DND-41 (cell line): ENCODE measurements at places on chromosomes 16 and 17.

- no peak for DNase-seq
These were observed 152.3 kb downstream of the PCTP start for GRCh38 chr17:55903028-55903690.

DNA sequence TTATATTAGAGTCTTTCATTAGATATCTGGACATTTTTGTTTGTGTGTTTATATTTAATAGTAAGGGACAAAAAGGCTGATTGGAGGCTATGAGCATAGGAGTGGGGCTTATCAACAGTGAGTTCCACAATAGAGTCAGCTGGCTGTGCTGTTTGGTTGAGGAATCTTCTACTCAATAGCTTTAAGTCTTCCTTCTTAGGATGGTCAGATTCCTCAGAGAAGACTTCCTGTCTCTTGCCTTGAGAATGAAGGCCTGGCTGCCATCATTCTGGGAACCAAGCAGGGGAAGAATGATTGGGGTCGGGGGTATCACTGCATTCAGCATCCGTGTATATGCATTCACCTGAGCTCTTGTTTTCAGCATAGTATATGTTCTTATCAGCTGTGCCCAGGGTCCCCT, 31.9 kb upstream of the ABCC11 start:
- no peak for DNase-seq

DNA sequence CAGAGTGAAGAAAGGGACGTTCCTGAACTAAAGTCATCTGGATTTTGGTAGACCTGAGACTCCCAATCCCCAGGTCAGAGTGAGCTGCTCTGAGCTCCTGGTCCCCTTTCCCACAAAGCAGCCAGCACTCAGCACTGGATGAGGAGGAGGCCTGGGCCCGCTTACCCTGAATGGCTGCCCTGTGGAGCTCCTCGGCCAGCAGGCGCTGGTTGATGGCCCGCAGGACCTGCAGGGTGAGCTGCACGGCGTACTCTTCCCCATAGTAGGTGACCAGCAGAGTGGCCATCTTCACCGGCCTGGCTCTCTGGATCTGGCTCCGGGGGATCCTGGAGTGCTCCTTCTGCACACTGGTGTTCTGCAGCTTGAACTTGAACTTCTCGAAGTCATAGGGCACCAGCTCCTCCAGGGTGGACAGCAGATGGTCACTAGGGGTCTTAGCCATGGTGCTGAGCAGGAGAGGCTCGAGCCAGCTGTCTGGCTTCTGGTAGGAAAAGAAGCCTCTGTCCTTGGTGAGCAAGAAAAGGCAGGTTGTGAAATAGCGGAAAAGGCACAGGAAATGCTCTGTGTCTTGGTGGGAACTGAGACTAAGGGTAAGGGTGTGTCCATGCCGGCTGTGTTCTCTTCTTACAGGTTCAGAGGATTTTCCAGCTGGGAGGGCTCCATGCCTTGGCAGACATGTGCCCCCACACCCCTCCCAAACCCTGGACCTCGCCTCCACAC, at the start of gene MEFV:
TSS of gene MEFV (minus strand) at position 488 of the 720 bp plus-strand sequence. CDS start at position 442, 46 bp downstream.
- no peak for DNase-seq

GRCh38 chr16:6969594-6969993, 363.1 kb upstream of the RBFOX1 start:
- DNase-seq: no peak

DNA sequence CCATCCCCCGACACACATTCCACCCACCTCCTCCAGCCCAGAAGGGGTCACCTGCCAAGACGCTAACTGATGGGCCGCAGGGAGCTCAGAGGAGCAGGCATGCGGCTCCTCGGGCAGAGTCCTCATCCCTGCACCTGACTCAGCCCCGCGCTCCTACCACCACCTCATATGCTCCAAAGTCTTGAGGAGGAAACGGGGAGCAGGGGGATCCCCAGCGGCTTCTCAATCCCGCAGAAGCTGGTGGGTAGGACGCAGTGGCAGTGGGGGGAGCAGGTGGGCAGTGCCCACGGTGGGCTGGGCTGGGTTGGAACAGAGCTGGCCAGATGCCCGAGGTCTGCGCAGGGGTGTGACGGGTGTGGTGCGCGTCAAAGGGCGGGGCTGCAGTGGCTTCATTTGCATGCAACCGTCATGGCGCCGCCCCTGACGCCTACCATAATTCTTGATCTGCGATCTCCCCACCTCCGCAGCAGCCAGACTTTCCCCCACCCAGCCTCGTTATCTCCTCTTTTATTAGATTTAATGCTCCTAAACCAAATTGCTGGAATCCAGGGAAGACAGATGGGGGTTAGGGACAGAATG, 39.0 kb upstream of the EMP2 start:
- no peak for DNase-seq

- DNase-seq: no peak
These were observed 7.0 kb downstream of the CDR2L start for GRCh38 chr17:74994440-74994839.

DNA sequence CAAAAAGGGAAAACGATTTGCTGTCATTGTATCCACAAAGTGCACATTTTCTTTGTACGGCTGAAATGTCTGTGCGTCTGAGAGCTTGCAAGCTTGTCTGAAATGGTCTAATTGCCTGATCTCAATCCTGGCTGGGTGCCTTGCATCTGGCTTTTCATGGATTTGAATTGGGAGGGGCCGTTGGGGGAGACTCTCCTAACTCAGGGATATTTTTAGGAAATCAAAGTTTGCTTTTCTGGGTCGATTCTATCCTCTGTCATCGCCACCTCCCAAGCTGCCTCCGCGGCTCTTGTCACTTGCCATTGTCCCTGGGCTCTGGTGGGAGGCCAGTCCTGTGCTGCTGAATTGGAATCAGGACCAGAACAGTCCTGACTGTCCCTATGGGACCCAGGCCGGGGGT, 33.3 kb upstream of the MGAT5B start:
- DNase-seq: no peak

DNA sequence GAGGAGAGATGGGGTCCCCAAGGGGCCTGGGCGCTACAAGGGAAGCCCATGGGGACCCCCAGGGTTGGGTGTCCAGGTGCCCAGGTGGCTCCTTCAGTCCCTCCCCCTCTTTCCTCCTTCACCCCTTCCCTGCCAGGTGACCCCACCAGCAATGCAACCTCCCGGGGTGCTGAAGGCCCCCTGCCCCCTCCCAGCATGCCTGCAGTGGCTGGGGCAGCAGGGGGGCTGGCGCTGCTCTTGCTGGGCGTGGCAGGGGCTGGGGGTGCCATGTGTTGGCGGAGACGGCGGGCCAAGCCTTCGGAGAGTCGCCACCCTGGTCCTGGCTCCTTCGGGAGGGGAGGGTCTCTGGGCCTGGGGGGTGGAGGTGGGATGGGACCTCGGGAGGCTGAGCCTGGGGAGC, 4.0 kb downstream of the EFNB3 start:
- no peak for DNase-seq
